ENCODE measurements at places on chromosomes 4 and X. TPM values are rescaled to one million over a fixed set of nuclear protein-coding genes. Genes with fewer than 3 reads are reported as not detected.
A peak's percentile ranks its signal among the peaks of the same experiment; 100 is the strongest.

DNA sequence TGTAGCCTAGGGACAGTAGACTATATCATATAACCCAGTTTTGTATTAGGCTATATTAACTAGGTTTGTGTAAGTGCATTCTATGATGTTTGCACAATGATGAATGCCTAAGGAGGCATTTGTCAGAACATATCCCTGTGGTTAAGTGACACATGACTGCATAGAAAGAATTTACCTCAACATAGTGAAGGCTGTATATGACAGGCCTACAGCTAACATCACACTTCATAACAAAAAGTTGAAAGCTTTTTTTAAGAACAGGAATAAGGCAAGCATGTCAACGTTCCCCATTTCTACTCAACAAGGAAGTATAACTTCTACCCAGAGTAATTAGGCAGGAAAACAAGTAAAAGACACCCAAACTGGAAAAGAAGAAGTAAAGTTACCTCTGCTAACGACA, 165.9 kb upstream of the NDST4 start:
- DNase-seq, result no peak

GRCh38 chr4:39528061-39528465, 824 bp upstream of the UGDH start:
- peak; percentile 94 for DNase-seq

Gene XPNPEP2
- total RNA-seq, result 22.3 TPM

- no peak for DNase-seq
Observed at GRCh38 chr4:109735566-109736365, 5.9 kb upstream of the PLA2G12A start.

GRCh38 chr4:182745237-182745636, 171.9 kb downstream of the DCTD start:
- DNase-seq, result no peak

Gene CTAG1B
- not detected for total RNA-seq

DNA sequence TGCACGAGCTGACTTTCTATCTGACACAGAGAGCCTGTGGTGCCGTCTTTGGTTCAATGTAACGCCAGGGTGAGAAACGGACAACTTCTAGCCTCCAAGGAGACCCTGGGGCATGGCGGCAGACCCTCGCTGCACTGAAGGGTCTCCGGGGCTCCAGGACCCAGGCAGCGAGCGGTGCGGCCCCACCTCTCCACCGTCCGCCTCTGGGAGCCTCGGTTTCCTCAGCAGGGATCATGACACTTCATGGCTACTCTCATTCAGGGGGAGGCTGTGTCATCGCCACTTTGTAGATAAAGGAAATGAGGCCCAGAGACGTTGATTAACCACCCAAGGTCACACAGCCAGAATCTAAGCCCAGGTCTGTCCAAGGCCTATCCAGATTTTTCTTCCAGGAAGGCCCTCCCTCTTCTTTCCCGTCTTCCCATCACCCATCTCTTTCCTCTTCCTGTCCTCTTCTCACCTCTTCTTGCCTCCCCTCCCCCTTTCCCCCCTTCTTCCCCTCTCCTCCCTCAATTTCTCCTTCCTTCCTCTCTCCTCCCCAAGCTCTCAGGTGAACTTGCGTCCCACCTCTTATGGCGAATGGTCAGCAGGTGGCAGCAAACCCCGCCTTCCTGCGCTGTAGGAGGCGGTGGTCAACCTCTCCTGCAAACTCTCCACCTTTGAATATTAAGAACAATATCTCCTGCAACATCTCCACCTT, 69.3 kb upstream of the HMX1 start:
- DNase-seq, result no peak

- DNase-seq, result no peak
Observed at GRCh38 chrX:27706526-27706925, 101.3 kb upstream of the MAGEB10 start.

- no peak for DNase-seq
Observed at GRCh38 chrX:13469963-13470684, 99.3 kb upstream of the EGFL6 start.

- DNase-seq, result no peak
Observed at GRCh38 chr4:2587213-2587823, 50.9 kb downstream of the FAM193A start.

DNA sequence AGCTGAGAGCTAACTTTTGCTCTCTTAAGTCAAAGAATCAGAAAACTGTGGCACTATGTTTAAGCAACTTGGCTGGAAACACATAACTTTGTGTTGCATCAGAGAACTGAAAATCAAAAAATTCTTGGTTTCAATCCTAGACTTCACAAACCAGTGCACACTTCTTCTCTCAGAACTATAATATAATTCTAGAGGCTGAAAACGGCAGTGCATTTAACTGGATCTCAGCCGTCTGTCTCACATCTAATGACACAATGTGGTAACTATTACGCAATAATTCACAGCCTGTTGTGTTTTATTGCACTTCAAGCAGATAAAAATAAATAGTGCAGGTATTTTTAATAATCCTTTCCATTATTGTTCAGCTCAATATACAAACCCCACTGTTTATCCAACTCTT, 260.6 kb upstream of the DIAPH2 start:
- DNase-seq, result no peak

Gene STARD8
- 14.0 TPM for total RNA-seq

- DNase-seq, result no peak
Observed at GRCh38 chr4:70533211-70533610, 14.8 kb downstream of the AMTN start.

DNA sequence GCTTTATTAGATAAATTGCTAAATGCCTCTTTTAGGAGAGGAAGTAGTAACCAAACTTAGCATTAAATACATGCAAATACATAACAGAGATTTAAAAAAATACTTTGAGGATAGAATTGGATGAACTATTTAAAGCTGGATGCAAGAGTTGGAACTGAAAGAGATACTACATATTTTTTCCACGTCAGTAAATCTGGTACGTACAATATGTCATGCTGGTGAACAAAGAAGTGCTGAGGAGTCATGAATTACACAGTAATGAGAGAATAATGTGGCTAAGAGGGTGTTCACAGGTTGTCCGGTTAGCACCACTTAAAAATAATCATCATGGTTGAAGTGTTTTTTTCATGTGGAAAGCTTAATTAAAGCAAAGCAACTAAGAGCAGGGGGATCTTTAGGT, 184.1 kb upstream of the FRMPD4 start:
- no peak for DNase-seq

- DNase-seq, result no peak
Observed at GRCh38 chr4:10100734-10101216, 15.8 kb downstream of the WDR1 start.

- DNase-seq, result no peak
Observed at GRCh38 chrX:153460826-153461225, 9.6 kb downstream of the HAUS7 start.

GRCh38 chr4:67929426-67929825, 33.9 kb downstream of the TMPRSS11A start:
- DNase-seq, result no peak

DNA sequence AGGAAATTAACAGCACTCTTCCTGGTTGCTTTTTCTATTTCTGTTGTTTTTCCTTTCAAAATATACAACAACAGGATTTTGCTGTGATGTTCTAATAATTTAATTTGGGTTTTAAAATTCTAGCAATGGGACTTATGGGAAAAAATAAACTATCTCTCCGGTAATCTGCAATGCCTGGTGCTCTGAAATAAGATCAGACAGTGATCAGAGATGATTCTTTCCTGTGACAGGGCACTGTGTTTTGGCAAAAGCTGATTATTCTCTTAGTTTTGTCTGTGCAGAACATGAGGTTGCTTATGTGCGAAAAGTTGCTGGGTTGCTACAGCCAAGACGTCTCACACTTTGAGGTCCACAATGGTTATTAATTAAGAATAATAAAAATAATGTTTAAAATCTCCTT, 291.7 kb downstream of the FBXO8 start:
- no peak for DNase-seq

DNA sequence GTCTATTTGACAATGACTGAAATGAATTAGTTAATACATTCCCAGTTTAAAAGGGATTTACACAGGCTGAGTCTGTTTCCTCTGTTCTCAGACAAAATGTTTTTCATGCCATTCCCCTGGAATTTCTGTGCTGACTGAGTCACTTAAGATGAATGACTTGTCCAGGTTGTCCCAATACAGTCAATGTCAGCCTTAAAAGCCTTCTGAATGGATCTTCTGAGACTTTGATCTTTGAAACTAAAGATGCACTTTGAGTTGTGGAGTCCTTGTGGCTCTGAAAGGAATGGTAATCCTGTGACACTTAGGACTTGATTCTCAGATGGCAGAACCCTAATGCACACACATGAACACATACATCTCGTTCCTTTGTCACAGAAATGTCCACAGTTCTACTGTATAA, 622.2 kb upstream of the GRID2 start:
- DNase-seq, result no peak

GRCh38 chr4:1872870-1873269, 1.7 kb downstream of the NSD2 start:
- no peak for DNase-seq

DNA sequence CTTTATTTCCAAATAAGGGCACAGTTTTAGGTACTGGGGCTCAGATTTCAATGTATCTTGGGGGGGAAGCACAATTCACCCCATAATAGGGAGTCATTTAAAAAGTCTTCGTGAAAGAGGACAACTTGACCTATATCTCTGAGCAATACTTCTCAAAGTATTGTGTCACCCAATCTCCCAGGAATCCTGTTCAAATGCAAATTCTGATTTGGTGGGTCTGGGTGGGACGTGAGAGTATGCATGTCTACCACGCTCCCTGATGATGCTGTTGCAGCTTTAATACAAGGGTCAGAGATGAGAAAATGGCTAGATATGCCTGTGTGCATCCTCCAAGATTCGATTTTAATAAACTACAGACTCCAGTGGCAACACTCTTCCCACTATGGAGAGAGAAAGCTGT, 514.8 kb downstream of the BCOR start:
- no peak for DNase-seq

- DNase-seq, result no peak
Observed at GRCh38 chr4:98098764-98099163, 44.5 kb downstream of the STPG2 start.

GRCh38 chr4:19729886-19730651, 521.6 kb upstream of the SLIT2 start:
- DNase-seq, result no peak

Gene CRMP1
- 3.4 TPM for total RNA-seq

DNA sequence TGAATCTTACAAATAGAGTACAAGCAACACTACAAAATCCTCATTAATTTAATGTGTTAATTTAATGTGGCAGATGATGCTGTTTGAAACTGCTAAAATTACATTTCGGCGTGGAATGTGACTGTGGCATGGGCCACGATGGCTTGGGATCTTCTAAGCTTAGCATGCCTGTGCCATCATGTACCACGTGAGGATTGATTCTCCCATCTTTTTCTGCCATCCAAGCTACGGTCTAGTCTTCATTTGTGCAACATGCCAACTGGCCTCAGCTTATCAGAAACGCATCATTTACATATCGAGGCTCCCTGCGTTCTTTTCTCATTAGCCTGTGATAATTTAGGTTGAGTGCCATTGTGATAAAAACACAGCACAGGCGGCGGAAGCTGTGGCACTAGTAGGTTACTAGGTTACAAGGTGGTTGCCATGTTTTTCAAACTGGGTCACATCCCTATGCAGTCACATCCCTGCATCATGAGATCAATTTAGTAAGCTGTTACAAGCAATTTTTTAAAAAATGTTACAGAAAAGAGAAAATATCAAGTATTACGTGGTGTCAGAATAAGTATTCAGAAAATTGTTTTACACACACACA, 189.9 kb upstream of the RBPJ start:
- DNase-seq, result no peak

- no peak for DNase-seq
Observed at GRCh38 chr4:87806520-87806919, 7.2 kb downstream of the IBSP start.

Gene SATL1
- total RNA-seq, result not detected

Gene ZNF157
- not detected for total RNA-seq

DNA sequence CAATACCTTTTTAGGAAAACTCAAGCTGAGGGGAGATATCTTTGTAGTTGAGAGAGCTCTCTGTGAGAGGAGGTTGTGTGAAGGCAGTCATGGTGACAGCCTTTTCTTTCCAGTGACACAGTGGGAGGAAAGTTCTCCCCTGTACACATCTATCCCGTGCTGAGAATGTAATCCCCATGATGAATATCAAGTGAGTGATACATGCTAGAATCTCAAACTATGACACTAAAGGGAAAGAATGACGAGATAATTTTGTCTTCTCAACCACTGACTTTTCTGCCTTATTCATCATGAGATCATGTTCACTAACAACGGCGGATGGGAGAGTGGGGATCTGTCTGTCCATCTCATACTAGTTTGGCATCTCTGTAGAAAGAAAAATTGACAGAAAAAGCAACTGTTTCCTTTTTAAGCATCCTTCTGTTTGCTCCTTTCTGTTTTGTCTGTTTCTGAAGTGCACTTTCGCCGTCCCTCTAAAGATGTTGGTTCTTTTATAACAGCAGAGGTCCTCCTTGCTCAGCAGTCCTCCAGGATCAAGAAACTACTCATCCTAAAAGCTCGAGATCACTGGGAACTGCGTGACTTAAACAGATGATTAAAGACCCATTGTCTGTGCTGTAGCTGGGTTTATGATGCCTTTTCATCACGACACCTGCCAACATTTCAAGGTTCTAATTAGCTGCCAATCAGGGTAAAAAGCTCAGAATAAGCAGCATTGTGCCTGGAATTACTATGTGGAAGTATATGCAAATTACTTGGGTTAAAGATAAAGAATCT, 137.6 kb downstream of the DCK start:
- no peak for DNase-seq

Gene TEX11
- total RNA-seq, result not detected

DNA sequence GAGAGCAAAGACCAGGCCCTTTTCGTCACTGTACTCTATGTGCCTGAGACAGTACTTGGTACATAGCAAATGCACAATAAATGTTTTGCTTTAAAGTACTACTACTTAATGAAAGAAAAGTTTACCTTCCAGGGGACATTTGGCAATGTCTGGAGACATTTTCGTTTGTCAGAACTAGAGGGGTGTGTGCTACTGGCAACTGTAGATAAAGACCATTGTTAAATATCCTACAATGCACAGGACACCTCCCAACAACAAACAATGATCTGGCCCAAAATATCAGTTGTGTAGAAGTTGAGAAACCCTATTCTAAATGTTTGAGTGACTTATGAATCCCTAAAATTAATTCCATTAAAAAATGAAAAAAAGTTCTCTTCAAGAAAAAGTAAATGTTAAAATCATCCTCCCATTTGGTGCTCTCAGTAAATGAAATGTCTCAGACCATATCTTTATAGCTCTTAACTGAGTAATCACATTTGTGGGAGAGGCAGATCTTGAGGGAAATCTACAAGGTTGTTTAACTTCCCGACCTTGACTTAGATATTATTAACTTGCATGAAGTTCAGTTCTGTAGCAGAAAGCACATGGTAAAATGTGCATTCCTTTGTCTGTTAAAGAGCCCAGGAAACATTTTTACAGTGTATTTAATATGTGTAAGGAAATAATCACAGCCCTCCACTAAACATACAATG, 18.5 kb downstream of the EGFL6 start:
- DNase-seq, result no peak

- DNase-seq, result no peak
Observed at GRCh38 chrX:148806145-148806870, 305.9 kb downstream of the AFF2 start.

- no peak for DNase-seq
Observed at GRCh38 chr4:182840108-182840507, 77.1 kb downstream of the DCTD start.

Data from vagina (tissue), 2 donors.